ENCODE measurements at places on chromosomes 7 and 10. TPM values are rescaled to one million over a fixed set of nuclear protein-coding genes. Genes with fewer than 3 reads are reported as not detected.

Gene GPR141
- polyA plus RNA-seq: 0.44 TPM

GRCh38 chr10:110068780-110069179 is 61.0 kb downstream of the ADD3 start:
- DNase-seq: no peak

- no peak for DNase-seq
These were observed 32.0 kb downstream of the BET1 start for GRCh38 chr7:93972029-93972725.

GRCh38 chr10:70528741-70529362 is 50.3 kb downstream of the PALD1 start:
- DNase-seq: no peak

Gene CDC14C
- 0.06 TPM for polyA plus RNA-seq

DNA sequence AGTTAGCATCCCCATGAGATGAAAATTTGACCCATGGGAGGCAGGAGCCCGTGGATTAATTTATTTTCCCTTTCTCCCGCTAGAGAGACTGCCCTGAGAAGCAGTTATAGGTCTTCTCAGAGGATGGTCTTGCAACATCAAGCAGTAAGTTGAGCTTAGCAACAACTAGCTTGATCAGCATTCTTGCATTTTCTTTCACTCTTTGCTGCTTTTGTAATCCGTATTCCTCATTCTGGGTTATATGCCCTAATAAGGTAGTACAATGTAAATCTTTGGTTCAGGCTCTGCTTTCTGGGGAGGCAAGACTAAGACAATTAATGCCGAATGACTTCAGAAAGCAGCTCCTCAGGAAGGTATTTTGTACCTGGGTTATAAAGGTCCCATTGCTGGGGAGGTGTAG is 146.8 kb downstream of the FZD1 start:
- no peak for DNase-seq
